ENCODE measurements at places on chromosomes 16 and 17.

GRCh38 chr16:72427783-72428331 is 255.9 kb upstream of the PMFBP1 start:
- no peak for DNase-seq

DNA sequence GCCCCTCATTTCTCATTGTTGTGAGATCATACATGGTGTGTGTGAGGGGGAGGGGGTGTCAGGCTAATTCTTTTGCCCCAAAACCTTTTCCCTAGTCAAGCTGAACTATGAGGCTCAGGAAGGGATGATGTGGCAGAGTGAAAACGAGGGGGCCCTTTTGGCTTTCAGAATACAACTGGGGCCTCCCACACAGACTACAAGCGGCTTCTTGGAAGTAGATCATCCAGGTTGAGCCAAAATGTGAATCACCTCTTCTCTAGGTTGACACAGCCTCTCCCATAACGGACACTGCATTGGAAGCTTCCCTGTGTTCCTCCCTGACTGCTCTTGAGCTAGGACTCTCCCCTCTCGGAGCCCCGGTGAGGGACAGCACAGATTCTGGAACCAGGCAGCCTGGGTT is 2.3 kb upstream of the ALKBH5 start:
- DNase-seq = no peak

DNA sequence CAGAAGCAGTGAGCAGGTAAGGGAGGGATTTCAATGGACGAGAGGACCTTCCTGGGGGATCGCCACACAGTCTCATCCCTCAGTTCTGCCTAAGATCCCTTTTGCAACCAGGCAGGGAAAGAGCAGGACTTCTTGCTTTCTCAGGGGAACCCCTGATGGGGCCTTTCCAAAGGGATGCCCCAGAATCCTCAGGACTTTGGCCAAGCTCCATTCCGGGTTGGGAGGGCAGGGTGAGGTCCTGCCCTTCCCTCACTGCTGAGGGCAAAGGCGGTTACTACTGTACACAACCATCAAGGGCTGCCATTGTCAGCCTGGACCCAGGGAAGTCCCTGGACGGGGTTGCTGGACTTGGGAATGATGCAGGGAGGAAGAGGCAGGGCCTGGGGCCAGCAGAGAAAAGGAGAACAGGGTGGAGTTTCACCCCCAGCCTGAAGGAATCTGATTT is 9.7 kb downstream of the PRR29 start:
- DNase-seq = no peak

DNA sequence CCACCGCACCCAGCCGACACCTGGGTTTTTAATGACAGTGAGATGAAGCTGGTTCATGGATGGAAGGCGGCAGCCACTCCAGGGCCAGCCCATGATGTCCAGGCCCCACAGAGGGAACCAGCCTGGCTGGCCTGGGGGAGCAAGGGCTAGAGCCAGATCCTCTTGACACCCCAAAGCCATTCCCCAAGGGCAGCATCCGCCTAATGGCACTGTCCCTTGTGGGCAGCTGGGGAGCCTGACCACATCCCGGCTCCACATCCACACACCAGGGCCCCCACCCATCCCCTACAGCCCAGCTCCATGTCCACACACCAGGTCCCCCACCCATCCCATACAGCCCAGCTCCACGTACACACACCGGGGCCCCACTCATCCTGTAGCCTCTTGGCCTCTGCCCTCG is 53.3 kb upstream of the ACSF3 start:
- no peak for DNase-seq

DNA sequence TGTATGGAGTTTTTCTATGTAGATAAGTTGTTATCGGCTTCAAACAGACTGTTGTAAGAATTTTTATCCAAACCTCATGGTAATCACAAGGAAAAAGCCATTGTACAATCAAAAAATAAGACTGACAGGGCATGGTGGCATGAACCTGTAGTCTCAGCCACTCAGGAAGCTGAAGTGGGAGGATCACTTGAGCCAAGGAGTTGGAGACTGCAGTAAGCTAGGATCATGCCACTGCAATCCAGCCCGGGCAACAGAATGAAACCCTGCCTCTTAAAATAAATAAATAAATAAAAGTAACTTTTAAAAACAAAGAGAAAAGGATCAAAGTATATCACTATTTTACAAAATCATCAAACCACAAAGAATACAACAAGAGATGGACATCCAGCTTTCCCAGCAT is 14.4 kb downstream of the OR1A1 start:
- DNase-seq = no peak
